ENCODE measurements at places on chromosomes 7 and 10.

DNA sequence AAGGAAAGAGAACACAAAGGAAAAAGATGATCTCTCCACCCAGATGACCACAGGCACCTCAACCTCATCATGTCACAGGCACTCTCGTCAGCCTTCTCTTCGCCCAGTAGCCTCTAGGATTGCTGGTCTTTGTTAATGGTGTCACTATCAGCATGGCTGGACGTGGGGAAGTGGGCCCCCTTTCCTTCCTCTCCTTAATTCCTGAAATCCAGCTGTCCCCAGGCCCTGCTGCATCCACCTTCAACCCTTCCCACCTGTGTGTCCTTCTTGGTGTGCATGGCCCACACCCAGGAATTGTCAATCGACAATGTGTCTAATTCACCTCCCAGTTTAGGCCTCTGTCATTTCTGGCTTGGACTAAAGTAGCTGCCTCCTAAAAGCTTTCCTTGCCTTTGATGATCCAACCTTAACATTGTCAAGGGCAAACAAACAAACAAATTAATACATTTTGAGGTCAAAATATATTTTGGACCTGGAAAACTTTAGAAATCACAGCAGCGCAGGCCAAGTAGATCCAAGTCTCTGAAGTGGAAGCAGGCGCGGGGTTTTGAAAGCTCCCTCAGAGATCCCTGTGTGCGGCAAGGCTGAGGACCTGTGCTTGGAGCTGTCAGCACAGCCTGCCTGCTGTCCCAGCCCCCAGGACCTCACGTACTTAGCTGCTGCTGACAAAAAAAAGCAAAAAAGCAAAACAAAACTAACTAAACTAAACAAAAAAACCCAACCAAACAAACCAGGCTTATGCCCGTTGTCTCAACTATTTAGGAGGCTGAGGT, 193.3 kb upstream of the LYZL2 start:
- DNase-seq: no peak

- DNase-seq: no peak
Measured at GRCh38 chr7:94382746-94383145, 11.9 kb upstream of the COL1A2 start.

DNA sequence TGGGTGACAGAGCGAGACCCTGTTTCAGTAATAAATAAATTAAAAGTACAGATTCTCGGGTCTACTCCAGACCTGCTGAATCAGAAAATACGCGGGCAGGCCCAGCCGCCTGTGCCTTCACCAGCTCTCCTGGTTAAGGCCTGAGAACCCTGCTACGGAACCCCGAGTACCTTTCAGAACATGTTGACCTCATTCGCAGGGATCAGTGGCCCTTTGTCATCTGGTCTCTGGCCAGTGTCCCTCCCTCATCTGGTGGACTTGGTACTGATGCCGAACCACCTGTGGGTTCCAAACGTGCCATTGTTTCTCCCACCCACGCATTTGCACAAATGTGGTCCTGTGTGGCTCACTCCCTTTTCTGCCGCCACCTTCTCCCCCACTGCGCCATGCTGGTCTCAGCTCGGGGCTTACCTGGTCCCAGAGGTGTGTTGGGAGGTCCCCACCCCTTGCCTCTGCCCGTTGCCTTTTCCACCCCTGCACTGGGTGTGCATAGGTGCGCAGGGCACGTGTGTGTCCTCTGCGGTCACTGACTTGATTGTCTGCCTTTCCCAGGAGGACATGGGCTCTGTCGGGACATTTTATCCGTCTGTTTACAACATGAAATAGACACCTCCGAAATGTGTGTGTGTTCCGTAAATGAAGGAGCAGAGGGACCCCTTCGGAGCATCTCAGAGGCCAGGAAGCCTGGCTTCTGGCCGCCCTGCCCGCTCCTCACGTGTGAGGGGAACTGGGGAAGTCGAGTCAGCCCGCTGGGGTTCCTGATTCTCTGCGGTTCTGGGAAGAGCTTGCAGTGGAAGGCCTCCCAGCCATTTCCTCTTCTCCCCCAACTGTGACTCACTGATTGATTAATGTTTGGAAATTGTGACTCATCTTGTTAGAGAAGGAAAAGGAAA, 135.2 kb downstream of the CUX1 start:
- no peak for DNase-seq

DNA sequence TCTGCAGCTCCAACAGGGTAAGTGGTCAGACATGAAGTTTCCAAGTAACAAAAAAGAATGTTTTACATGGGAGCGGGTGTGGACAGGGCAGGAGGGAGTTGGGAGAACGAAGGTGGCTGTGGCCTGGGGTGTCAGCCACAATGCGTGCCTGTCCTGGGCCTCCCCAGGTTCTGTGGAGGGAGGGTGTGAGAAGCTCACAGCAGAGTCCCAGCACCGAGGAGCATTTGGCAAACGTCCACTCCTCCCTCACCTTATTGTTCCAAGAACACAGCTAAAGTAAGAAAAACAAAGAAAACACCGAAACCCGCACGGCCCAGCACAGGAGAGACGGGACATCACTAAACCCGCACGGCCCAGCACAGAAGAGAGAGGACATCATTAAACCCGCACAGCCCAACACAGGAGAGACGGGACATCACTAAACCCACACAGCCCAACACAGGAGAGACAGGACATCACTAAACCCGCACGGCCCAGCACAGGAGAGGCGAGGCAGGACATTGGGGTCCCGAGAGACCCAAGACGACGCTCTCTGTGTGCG, 226.4 kb downstream of the MAD1L1 start:
- DNase-seq: no peak

DNA sequence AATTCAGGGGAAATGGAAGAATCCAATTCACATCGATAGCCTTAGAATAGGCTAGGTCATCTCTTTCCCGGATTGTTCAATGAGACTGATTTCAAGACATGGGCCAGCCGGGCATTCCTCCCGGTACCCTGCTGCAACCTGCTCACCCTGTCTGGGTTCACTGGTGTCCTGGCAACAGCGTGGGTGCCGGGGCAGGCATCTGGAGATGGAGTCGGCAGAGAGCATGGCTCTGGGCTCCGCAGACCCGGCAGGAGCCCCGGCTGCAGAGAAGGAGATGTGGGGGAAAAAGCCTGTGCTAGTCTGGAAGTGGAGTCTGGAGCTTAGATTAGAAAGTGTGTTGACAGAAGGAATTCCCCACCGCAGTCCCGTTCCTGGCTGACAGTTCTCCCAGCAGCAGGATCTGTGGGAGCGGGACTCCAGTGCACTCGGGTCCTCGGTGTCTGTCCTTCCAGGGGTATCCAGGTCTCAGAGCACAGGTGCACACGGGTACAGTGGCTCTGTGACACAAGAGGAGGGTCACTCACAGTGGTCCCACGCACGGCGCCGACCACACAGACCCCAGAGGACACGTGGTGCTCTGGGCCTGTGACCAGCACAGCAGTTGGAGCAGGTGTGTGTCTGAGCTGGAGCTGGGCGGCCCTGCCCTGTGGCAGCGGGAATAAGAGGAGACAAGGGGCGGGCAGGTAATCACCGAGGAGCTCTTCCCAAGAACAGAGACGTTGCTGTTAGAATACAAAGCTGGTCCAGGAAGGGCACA, 65.7 kb upstream of the PITRM1 start:
- DNase-seq: no peak
